Umbilical cord (tissue), 2 donors: ENCODE measurements at places on chromosomes 5 and 9. TPM values are rescaled to one million over a fixed set of nuclear protein-coding genes. Genes with fewer than 3 reads are reported as not detected.

The NPM1 gene
- total RNA-seq: 2,545 TPM

The SLC22A5 gene
- total RNA-seq: 6.0 TPM

The FBXW11 gene
- total RNA-seq: 61.4 TPM

The CTXN3 gene
- 2.6 TPM for total RNA-seq

The GZMA gene
- total RNA-seq: 0.96 TPM

The OTP gene
- 6.0 TPM for total RNA-seq
